ENCODE measurements at places on chromosomes 2 and 18.
A peak's percentile ranks its signal among the peaks of the same experiment; 100 is the strongest.

- peak; percentile 29 for DNase-seq
Measured at GRCh38 chr2:70697603-70698383, 70.2 kb downstream of the ADD2 start.

DNA sequence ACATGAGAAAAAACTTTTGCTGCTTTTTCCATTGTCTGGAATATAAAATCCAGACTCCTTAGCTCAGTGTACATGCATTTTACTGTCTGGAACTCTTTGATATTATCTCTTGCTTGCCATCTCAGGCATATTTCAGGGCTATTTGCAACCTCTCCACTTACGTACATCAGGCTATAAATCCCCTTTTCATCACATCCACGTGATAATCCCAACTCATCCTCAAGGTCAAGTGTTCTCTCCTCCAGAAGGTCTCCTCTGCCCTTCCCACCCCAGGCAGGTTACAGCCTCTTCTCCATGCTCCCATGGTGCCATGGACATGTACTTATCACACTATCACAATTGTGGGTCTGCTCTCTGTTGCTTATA is 202.5 kb upstream of the RBMS1 start:
- DNase-seq, result no peak

DNA sequence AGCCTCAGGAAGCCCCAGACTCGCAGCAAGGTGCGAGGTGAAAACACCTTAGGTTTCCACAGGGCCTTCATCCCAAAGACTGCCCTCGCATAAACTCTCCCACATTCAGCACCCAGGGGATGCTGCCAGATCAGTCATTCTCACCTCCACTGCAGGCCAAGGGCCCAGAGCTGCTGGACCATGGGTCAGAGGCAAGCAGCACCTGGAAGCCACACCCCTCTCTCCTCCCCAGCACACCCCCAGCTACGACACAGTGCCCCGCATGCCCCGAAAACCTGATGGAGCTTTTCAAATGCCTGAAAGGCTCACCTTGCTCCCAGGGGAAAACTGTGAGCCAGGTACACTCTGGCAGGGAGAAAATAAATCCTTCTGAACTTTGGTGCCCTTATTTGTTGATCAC is 31.9 kb upstream of the LDLRAD4 start:
- DNase-seq, result no peak

- no peak for DNase-seq
Measured at GRCh38 chr18:57943723-57944122, 100.3 kb upstream of the NEDD4L start.

DNA sequence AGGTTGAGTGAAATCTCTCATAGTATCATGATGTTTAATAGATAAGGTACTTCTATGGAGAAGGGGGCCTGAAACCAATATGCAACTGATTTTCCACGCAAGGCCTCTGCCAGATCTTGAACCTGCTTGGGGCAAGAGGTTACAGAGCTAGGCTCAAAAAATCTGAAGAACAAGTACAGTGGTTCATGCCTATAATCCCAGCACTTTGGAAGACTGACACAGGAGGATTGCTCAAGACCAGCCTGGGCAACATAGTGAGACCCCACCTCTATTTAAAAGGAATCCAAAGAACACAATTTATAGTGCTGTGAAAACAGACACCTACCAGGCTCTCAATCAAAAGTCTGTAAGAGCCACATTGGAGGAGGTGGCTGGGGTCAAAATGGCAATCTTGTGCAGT is 28.6 kb downstream of the HADHA start:
- DNase-seq, result no peak

DNA sequence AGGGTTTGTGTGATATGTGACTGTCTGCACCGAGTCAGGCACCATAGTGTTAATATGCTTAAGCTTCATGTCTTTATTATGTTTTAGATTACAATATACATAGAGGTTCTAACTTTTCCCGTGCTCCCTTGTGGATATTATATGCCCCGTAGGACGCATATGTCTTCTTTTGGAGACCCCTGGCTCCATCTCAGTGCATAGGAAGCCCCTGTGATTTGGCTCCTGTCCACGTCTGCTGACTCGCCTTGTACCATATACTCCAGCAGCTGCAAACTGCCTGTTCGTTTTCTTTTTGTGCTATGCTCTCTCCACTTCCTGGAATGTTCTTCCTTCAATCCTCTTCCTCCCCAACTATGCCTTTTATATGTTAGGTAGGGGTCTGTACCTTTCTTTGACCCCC is 110.9 kb downstream of the PTRHD1 start:
- DNase-seq, result no peak

- no peak for DNase-seq
Measured at GRCh38 chr2:13901526-13901925, 731.0 kb upstream of the LRATD1 start.

DNA sequence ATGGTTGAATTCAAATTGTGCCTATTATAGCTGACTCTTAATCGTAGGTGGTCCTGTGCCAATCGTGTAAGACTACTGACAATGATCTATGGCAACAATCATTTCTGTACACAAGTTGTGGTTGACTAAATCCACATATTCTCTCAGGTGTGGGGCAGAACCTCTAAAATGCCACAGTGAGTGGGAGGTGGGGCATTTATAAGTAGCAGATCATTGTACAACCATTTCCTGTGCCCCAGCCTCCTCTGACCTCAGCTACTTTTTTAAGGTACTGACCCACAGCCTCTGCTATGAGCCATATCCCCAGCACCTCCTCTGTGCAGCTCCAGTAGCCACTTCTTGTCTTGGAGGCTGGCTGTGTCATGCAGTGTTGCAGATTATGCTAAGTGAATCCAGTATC is 48.6 kb upstream of the RAPH1 start:
- DNase-seq, result no peak

DNA sequence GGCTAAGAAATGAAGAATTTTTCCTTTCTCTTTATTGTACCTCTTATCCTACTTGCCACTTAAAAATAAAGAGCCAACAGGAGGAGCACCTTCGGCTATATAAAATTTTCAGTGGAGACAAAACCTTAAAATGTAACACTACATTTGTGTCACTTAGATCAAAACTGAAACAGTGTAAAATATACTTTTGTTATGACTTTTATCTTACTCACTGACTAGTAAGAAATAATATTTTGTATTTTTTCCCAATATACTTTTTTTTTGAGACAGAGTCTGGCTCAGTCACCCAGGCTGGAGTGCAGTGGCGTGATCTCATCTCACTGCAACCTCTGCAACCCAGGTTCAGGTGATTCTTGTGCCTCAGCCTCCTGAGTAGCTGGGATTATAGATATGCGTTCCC is 28.3 kb downstream of the KCNJ13 start:
- no peak for DNase-seq

DNA sequence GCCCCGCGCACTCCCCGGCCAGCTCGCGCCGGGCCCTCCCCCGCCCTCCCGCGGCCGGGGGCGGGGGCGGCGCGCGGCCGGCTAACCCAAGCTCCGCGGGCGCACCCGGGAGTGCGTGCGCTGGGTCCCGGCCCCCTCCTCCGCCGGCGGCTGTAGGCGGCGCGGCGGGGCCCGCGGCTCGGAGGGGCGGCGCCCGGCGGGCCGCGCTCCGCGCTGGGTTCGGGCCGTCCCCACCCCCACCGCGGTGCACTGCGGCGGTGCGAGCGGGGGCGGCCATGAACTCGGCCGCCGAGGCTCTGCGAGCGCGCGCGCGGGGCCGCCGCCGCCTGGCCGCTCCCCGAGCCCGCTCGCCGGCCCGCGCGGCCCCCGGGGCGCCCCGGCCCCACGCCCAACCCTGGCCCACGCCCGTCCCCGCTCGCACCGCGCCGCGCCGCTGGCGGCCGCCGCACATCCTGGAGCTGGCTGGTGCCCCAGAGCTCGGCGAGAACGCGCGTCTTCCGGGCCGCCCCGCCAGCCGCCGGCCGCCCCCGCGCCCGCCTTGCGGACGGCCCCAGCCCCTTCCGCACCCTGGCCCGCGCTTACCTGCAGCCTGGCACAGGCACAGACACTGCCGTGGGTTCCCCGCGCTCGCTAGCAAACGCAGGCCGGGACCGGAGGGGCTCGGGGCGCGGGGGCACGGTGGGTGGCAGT is at the start of gene ZBTB14:
TSS of gene ZBTB14 (minus strand) at position 496 of the 690 bp plus-strand sequence. CDS start 2,480 bp downstream, outside the sequence.
- peak; percentile 95 for DNase-seq

DNA sequence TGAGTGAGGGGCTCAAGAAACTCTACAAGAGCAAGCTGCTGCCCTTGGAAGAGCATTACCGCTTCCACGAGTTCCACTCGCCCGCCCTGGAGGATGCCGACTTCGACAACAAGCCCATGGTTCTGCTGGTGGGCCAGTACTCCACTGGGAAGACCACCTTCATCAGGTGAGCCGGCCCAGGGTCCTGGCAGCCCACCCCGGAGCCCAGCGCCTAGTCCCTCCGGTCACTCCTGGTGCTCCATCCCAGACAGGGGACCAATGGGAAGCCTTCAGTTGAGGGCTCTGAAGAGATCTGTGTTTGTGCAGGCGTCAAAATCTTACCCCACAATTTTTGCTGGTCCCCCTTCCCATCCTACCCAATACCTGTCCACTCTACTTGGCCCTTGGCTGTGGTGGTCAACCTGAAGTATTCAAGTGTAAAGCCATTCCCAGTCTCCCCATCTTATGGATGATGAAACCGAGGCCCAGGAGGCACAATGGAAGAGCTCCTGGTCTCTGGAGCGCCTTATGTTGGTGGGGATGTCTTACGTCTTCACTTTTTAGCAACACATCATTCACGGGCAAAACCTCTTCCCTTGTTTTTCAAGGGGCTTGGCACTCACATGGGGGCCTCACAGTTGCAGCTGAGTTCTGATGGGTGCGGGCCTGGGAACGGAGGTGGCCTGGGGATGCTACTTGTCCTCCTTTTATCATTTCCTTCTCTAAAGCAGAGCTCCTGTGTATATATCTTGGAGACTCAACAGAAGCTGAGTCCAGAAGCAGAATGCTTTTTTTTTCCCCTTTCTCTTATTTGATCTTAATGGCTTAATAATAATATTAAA is 941 bp downstream of the EHD3 start:
- no peak for DNase-seq

DNA sequence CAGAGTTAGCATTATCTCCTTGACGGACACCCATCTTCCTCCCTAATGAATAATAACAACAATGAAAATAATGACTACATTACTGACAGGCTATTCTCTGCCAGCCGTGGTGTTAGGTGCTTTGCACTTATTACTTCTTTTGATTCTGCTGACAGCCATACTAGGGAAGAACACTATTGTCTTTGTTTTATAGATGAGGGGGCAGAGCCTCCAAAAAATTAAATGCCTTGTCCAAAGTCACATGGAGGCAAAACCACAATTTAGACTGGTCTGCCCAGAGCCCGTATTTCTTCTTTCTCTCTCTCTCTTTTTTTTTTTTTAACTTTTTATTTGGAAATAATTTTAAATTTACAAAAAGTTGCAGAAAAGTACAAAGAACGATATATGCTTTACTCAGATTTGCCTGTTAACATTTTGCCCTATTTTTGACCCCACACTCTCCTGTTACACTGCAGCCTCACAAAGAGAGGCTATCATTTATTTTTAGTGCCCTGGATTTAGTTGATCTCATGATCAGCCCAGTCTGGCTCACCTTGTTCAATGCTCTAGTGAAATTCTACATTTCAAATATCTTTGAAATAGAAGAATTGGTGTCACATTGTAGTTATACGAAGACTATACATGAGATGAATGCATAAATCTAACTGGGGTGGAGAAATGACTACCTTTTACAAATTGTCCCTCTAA is 369.4 kb downstream of the LRRTM1 start:
- no peak for DNase-seq

DNA sequence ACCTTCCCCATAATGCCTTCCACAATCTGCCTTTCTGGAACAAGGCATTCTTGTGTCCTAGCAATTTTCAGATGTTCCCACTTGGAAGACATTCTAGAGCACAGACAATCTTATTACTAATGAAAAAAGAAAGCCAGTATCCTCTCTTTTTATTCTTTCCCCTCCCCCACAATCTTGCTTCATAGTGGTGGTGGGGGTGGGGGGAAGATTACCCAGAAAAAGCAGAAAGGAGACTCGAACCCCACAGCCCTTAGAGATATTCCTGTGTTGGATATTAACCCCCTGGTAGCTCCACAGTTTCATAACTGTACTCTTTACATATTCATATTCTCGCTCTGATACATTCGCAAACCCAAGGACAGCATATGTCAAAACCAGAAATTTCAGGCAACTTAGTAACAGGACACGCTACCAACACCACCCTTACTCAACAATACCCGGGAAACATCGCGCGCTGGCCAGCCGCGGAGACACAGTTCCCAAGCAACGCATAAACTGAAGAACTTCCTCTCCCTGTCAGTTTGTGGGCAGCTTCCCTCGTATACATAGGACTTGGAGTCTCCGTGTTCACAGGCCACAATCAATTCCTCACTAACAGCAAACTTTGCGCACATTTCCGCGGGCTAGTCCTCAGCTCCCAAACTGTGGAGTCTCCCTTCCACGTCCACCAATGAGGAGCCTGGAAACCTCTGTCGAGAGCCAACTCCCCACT is 793 bp downstream of the NR4A2 start:
- peak; percentile 89 for DNase-seq

DNA sequence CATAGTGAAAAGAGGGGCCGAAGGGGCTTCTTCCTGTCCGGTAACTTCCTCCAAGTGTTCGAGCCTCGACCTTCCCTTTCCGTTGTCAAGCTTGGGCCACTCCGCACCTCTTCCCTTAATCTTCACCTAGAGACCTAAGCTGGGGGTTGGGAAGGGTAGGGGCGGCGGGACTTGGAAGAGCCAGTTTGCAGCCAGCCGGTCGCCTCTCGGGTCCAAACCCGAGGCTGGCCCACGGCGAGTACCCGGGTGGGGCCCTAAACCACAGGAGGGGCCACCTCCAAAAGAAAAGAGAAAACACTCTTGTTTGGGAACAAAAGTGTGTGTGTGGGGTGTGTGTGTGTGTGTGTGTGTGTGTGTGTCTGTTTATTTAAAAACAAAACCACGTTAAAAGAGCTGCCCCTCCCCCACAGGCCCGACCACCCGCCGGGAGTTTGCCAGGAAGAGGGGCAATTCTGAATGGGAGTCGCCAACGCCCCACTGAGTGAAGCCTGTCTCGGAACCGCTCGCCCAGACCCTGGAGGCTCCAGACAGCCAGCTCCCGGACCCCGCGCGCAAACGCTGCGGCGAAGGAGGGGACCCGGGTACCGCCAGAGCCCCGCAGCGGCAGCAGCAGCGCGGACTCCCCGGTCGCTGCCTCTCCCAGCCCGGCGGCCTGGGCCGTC is 488 bp upstream of the RHOB start:
- peak; percentile 88 for DNase-seq

DNA sequence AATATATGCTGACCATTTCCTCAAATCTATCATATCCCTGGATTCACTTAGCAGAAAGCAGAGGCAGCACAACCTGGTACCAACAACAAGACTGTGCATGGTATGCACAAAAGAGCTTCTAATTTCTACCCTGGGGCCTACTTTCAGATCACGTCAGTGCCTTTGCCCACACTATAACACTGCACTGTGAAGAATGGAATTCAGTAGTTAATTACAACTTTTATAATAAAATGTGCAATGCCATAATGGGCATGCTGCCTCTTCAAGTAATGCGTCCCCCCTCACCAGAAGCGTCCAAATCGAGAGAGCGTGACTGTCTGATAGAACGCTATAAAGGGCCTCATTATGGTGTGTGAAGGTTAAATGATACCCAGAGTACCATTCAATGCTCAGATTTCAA is 328.1 kb upstream of the PKDCC start:
- no peak for DNase-seq

DNA sequence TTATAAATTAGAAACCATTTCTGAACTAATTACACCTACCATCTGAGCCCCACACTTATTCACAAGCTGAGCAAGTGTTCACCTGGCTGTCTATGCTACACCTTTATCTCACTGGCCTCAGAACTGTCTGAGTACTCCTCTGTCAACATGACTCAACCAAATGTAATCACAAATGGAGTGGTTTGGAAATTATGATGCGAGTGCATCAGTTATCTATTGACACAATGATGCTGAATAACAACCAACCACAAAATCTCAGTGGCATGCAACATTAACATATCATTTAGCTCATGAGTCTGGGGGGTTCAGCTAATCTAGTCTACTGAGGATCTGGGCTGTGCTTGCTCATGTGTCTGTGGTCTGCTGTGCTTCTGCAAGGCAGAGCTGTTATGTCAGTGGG is 184.2 kb upstream of the NXPH2 start:
- DNase-seq, result no peak

Data from spleen (tissue), 13 donors.